ENCODE measurements at places on chromosomes 3 and 15.

DNA sequence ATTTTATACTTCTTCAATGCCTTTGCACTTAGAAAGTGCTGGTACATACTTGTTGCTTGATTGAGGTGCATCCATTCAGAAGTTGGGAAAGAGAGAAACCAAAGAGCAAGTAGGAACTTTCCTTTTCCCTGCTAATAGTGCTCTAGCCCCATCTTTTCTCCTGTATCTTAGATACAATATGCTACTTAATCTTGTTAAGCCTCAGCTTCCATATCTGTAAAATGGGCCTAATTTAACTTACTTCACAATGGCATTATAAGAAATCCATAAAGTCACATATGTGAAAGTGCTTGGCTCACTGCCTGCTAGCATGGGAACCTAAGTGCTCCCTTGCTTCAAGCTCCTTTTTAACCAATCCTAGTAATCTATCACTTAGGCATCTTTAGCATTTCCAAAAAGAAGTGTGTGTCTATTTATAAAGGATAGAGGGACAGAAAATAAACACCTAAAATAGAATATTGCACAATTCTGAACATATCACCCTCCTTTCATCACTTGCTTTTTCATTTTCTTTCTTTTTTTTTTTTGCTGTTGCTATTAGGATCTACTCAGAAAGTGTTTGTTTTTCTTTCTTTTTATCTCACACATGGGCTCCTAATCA lies 28.1 kb downstream of the KCNAB1 start:
- no peak for DNase-seq

DNA sequence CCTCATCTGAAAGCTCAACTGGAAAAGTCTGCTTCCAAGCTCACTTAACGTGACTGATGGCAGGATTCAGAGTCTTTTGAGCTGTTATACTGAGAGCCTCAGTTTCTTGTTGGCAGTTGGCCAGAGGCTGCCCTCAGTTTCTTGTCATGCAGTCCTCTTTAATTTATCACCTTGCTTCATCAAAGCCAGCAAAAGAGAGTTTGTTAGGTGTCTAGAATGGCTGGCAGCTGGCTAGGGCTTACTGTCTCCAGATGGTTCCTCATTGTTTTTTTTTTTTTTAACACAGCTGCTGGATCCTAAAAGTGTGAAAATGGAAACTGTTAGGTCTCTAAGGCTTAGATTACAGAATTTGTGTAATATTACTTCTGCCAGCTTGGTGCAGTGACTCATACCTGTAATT lies 310.6 kb downstream of the PDCD6IP start:
- no peak for DNase-seq

- DNase-seq = no peak
Observed at GRCh38 chr15:58839485-58839884, 68.4 kb downstream of the MINDY2 start.

- no peak for DNase-seq
Observed at GRCh38 chr15:39621976-39622375, 41.1 kb downstream of the THBS1 start.

All from stimulated activated CD4-positive, alpha-beta T cell treated with anti-CD3 and anti-CD28 coated beads, Interleukin-2, amount 100 ng/mL, for 24 hours (primary cell).